ENCODE measurements at places on chromosomes 16 and 17.

DNA sequence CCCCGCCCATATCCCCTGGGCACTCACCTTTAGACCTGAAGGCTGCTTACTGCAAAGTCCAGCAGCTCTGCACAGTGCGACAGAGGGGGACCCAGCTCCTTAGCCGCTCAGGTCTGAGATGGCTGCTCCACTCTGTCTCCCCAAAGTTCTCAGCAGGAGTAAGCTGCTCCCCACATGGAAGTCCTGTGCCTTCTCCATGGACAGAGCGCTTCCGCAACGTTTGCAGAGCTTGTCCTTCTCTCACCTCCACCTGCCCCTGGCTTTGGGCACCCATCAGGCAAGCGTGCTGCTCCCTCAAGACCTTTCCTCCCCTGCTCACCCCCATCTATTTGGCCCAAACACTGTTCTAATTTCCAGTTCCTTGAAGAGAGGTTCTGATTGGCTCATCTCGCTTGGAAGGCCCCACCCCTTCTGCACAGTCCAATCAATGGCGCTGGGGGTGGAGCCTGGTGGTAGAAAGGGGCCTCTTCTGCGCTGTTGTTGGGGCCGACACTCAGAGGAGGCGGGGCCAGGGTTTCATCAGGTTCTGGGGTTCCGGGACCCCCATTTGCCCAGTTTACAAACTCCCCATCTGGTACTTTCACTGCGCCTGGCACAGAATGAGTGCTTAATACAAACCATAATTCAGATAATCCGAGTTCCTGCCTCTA, 137.2 kb downstream of the CYLD start:
- no peak for DNase-seq

- DNase-seq, result no peak
Measured at GRCh38 chr16:67533024-67533560, 4.5 kb downstream of the RIPOR1 start.

- DNase-seq, result no peak
Measured at GRCh38 chr17:8922928-8923327, 42.6 kb downstream of the PIK3R5 start.

GRCh38 chr17:30035369-30035768, 81.2 kb upstream of the NSRP1 start:
- no peak for DNase-seq

All from RCC 7860 (cell line).